CD4-positive, alpha-beta T cell treated with Interleukin-1 beta for 1 hour (primary cell): ENCODE measurements at places on chromosomes 3 and 15.

DNA sequence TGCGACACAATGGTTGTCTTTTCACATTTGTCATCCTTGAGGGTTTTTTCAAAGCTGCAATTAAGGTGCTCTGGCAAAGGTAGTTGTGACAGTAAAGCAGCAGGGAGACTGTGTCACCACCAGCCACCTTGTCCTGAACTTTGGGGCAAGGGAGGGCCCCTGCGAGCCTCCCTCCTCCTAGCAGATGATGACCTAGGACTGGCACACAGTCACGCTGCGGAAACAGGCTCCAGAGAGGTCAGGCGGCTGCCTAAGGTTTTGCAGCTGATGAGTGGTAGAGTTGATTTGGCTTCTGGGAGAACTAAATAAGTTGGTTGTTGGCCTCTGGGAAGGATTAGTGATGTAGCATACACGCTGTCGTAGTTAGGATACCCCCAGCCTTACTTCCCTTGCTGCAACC is 62.7 kb downstream of the PDIA5 start:
- DNase-seq = no peak

DNA sequence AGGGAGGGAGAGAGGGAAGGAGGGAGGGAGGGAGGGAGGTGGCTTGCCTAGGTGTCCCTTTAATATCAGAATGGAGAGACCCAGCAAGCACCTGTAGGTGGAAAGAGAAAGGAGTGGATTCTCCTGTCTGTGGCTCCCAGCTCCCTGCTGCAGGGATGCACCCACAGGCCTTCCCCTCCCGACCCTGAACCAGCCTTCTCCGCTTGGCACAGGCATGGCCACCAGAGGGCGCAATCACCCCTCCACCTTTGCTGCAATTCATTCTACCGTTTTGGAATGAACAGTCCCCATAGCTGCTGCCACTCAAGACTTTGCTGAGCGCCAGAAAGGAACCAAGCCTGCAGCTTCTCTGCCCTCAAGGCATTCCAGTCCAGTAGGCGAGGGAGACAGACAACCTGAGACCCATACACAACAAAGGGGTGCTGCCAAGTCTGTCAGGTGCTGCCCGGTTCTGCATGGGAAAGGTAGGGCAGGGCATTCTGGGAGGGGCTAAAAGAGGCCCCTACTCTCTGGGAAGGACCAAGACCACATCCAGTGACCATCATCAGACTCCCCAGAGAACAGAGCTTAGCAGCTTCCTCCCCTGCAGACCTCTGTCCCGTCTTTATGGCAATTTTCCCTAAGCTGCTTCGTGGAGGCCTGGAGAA is 4.9 kb downstream of the TLR9 start:
- peak; percentile 81 for DNase-seq

DNA sequence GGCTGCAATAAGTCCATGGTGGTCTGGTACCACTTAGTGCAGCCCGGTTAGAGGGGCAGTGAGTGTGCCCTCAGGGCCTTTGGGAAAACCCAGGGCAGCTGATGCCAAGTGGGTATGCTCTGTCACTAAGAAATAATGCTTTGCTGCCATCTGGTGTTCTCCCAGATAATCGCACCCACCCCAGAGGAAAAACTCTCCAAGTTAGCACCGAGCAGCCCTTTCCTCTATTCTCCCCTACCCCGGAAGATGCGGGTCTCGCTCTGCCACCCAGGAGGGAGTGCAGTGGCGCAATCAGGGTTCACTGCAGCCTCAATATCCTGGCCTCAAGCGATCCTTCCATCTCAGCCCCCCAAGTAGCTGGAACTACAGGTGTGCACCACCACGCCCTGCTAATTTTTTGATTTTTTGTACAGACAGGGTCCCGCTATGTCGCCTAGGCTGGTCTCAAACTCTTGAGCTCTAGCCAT is 21.3 kb upstream of the DAPK2 start:
- DNase-seq = peak; percentile 67

DNA sequence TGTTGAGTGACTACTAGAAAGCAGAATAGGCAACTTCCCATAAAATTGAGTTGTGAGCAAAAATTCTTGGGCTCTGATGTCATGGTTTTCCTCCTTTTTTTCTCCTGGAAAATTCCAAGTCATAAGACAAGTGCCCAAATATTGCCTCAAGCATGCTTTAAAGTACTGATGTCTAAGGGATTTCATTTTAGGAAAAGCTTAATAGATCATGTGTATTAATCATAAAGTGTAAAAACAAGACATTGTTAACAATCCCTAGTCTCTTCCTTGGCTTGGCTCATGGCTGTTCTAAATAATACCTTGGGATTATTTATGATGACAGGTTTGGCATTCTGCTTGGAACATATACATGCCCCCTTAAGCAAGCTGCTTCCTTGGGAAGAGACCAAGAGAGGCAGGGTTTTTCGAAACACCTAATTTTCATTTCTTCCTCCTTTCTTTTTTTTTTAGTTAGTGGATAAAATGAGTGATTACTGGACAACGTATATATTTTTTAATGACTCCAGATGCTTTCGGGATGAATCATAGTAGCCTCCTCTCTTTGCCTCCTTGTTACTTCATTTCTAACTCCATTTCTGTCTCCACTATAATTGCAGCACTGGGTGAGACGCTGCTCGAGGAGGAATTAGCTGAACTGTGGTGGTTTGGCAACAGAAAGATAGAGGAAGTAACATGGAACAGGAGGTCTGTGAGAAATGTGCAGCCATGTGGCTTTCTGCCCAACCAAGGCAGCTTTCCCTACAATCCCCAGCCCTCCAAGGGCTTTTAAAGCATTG is 104.9 kb downstream of the TPRG1 start:
- peak; percentile 15 for DNase-seq

- no peak for DNase-seq
Measured at GRCh38 chr3:152508705-152509104, 240.0 kb downstream of the MBNL1 start.

GRCh38 chr15:48643776-48644466 is 1.6 kb downstream of the FBN1 start:
- DNase-seq = no peak

- no peak for DNase-seq
Measured at GRCh38 chr3:183031826-183032225, 51.5 kb upstream of the DCUN1D1 start.

GRCh38 chr3:59480486-59480995 is 430.7 kb upstream of the CFAP20DC start:
- DNase-seq = peak; percentile 16

- DNase-seq = no peak
Measured at GRCh38 chr3:155876503-155876902, 6.1 kb downstream of the GMPS start.
